ENCODE measurements at places on chromosomes 12 and 14.

DNA sequence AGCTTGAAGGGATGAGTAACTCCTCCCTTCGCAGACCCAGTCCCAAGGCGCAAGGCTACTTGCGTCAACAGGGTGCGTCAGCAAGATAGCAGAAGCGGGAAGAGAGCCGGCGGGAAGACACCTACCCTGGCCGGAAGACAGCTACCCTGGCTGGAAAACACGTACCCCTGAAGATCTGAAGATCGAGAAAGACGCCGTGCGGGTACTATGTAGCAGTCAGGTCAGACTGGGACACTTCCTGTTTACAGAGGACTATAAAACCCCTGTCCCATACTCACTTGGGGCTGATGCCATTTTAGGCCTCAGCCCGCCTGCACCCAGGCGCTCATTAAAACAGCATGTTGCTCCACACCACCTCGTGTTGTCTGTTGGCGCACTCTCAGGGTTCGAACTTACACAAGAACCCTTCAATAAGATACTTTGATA lies 80.9 kb downstream of the ABCD2 start:
- DNase-seq: no peak

- no peak for DNase-seq
These were observed 409.8 kb downstream of the NPAS3 start for GRCh38 chr14:33348510-33348909.

- DNase-seq: no peak
These were observed 28.2 kb upstream of the EGLN3 start for GRCh38 chr14:33978892-33979612.

GRCh38 chr14:64762044-64763034 lies 58.1 kb downstream of the PLEKHG3 start:
- DNase-seq: peak; percentile 11

- no peak for DNase-seq
These were observed 50.1 kb downstream of the RASSF3 start for GRCh38 chr12:64660237-64661018.

- DNase-seq: no peak
These were observed 101.5 kb downstream of the BMP4 start for GRCh38 chr14:53855127-53855526.

DNA sequence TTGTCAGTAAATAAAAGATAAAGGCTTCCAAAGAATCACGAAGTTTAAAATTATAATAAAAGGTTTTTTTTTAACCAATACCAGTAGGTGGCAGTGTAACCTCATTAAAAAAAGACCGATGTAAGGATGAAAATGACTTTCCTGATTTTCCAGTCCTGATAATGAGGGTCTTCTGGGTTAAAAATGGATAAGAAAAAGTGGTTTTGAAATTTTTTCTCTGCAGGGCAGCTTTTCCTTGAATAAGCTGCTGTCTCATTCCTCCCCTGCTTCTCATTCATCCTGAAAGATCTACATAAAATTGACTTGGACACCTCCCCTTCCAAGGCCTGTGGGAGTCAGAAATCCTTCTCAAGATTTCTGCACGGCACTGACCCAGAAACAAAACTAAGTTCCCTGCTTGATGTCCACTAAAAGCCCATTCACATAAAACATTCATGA lies 58.9 kb upstream of the FBXO33 start:
- no peak for DNase-seq

DNA sequence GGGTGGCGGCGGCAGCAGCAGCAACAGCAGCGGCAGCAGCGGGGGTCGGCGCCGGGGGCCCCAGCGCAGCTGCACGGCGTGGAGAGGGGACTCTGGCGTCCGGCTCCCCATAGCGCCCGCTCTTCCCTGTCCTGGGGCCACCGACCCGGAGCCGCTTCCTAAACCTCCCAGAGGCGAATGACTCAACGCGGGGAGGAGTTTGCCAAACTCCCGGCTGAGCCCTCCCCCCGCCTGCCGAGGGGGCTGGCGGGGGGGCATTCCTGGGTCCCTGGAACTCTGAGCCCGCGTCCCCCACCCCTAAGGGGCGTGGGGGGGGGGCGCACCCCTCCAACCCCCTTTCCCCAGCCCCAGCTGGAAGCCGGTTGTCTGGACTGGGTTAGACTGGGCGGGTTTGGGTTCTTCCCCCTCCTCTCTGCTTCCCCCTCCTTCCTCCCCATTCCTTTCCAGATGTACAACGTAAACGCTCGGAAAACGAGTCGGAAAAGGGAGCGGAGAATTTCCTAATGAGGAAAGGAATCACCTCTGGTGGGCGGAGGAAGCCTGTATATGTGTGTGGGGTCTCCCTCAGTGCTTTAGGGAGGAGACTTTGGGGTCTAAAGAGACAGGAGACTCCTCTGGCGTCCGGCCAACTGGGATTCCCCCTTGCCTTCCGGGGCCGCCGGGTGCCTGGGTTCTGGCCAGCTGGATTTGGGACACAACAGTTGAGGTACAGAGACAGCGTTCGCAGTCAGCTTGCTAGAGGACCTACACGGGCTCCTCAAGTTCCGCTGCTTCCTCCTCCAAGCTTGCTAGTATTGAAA lies at the start of gene ITGA5:
TSS of gene ITGA5 (minus strand) at position 179 of the 800 bp plus-strand sequence. CDS start at position 111, 68 bp downstream.
- peak; percentile 42 for DNase-seq

DNA sequence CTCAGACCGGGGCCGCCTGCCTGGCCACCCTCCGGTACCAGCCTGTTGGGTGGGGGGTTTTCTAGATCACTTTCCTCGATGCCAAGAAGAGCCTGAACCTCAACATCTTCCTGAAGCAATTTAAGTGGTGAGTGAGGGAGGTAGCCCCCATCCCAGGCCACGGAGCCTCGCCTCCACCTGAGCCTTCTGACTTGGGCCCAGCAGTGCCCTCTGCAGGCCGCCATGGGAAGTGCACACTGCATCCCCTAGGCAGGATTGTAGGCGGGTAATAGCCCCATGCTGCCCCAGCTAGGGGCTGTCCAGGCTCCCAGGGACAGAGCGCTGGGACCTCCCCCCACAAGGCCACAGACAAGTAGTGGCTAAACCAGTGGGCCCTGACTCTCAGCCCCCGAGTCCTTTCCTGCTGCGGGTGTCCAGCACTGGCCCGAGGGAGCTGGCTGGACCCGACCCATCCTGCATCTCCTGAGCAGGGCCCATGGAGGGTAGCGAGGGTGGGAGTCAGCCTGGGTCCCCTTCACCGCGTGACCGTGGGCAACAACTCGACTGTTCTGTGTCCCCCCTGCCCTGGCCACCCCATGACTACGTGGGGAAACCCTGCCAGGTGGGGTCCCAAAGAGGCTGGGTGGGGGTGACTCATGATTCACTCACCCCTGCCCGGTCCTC lies 15.3 kb upstream of the ADSS1 start:
- DNase-seq: peak; percentile 68

DNA sequence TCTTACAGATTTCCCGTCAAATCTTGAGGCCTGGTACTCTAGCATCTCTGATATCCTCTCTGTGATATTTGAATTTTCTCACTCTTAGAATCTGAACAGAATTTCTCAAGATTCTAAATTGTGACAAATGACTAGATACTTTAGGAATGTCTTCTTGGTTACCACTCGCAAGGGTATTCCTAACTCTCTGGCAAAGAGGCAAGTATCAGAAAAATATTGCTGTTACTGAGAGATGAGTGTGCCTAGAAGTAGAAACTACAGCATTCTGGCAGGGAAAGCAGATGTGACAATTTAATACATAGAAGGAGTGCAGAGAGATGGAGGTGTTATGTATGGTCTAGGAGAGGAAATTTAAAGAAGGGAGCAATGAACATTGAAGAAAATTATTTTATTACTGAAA lies 467.8 kb downstream of the LRIG3 start:
- no peak for DNase-seq

DNA sequence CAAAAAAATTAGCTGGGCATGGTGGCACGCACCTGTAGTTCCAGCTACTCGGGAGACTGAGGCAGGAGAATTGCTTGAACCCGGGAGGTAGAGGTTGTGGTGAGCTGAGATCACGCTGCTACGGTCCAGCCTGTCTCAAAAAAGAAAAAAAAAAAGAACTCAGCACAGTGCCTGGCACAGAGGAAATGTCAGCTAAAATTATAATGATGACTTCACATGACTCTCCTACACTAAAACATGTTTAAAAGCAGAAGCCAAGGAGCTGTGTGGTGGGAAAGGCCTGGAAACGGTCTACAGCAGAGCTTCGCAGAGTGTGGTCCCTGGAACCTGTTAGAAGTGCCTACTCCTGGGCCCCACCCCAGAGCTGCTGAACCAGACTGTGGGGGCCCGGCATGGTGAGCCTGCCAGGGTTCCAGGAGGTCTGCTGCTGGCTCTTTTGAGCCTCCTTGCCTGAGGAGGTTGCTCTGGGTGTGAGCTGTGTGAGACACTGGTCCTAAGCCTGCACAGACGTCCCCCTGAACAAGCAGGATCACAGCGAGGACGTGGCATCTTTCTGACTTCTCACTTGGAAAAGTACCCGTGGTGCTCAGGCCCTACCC lies 28.1 kb downstream of the TCHP start:
- DNase-seq: no peak

- DNase-seq: no peak
These were observed 135.5 kb upstream of the FUT8 start for GRCh38 chr14:65277027-65277426.

DNA sequence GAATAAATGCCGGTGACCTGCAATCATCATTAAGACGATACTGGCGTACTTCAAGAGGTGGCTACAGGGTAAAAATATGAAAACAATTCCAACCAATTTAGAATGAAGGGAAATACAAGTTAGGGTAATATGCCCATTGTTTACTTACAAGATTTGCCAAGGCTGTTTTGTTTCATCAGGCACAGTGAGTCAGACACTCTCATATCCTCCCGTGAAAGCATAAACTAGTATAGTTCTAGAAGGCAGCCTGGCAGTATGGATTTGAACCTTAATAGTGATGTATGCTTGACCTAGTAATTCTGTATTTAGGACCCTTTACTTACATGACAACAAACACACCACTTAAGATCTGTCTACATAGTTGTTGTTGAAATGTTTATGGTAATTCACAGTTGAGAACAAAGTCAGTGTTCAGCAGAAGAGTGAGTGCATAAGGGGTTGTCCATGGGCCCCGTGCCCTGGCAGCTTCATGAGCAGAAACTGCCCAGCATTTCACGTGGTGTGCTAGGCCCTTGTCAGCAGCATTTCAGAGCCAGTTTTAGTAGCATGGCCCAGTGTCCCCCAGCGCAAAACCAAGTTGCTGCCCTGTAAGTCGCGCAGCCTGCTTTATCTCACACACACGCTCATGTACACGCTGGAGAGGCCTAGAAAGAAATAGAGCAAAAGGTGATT lies 80.8 kb downstream of the EP400 start:
- no peak for DNase-seq

DNA sequence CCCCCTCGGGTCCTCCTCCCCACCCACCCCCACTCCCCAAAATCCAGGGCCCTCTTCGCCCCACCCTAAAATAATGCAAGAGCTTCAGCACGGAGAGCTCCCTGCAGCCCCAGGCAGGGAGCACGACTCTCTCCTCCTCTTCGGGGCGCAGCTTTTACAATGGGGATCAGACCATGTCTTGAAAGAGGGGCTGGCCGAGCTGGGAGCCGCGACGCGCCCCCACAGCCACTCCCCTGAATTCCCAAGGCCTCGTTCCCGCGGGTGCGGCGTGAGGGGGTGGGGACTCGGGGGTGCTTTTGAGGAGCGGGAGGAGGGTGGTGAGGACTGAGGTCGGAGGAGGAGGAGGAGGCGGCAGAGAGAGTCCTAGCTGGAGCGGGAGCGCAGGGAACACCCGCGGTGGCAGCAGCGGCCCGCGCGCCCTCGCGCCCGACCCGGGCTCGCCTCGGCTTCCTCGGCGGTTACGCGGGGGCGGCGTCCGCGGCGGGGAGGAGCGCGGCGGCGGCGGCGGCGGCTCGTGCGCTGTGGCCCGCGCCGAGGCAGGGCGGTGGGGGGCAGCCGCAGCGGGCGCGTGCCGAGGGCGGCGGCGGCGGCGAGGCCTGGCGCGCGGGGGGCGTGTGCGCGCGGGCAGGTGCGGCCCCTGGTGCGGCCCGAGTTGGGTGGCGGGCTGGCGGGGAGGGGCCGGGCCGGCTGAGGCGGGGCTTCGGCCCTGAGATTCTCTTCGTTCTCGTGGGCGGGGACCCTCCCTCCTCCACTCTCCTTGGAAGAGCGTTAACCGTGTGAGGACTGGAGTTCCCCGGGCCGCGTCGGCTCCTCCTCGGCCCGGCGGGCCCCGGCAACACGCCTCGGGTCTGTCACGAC lies at the start of gene ANKS1B:
TSS of gene ANKS1B (minus strand) at position 666 of the 858 bp plus-strand sequence. CDS start 699 bp downstream, outside the sequence.
- no peak for DNase-seq

DNA sequence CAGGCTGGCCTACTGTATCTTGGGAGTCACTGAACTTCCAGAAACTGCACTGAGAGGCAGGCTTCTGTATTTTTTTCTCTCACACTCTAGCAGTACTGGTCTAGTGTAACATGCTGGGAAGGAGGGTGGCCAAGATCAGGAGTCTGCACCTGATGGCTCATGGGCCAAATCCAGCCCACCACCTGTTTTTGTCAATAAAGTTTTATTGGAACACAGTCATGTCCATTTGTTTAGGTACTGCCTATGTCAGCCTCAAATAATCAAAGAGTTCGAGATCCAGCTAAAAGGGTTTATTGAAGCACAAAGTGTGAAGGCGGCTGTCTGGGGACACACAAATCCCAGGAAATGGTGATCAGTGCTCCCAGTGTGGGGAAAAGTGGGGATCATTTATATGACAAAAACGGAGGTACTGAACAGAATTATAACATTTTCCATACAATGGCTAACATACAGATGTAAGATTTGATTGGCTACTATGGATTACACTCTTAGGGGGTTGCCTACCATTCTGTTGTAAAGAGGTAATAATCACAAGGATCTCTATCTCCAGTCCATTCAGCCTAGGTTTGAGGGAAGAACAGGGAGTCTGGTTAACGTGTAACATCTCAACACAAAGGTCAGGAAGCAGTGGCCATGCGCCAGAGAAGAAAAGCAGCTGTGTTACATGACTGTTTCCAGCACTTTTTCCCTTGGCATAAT lies 12.9 kb downstream of the USP30 start:
- DNase-seq: no peak

GRCh38 chr12:131063413-131063812 lies 109.7 kb downstream of the ADGRD1 start:
- no peak for DNase-seq

DNA sequence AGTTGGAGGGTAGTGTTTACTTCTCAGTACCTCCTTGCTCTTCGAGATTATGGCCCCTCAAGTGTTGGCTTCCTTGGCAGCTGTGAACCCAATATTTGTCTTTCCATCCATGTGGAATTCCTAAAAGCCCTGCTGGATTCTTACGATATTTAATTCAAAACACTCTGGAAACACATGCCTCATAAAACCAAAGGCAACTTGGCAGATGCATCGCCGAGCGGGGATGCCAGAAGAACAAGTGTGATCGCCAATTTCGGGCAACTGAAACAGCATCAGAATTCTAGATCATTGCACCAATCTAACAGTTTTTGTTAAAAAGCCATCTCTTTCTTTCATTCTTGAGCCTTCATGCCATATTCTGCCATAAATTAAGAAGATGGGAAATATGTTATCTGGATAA lies 934.4 kb downstream of the AACS start:
- DNase-seq: no peak

GRCh38 chr14:94998685-94999084 lies 158.6 kb downstream of the DICER1 start:
- DNase-seq: no peak

- DNase-seq: no peak
These were observed 805 bp downstream of the MYH7 start for GRCh38 chr14:23434488-23435222.

DNA sequence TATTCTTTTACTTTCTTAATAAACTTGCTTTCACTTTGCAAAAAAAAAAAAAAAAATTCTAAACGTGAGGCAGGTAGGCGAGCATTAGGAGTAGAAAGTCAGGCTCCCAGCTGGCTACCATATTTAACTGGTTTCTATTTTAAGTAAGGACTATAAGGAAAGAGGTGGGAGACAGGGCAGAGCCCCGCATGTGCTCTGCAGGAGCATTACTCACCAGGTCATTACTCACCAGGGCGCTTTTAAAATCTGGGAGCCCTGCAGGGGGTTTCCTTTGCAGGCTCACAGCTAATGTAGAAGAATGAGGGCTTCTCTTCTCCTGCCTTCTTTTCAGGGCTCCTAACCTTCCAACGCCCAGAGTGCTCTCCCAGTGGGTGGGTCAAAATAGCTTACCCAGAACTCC lies 14.0 kb upstream of the DPF3 start:
- no peak for DNase-seq
